HT-29 (cell line): ENCODE measurements at places on chromosomes 12 and 14. TPM values are rescaled to one million over a fixed set of nuclear protein-coding genes. Genes with fewer than 3 reads are reported as not detected.

The FSCB gene
- total RNA-seq: not detected in 2 replicates

- DNase-seq: no peak
Observed at GRCh38 chr12:41325336-41325735, 137.2 kb downstream of the PDZRN4 start.

DNA sequence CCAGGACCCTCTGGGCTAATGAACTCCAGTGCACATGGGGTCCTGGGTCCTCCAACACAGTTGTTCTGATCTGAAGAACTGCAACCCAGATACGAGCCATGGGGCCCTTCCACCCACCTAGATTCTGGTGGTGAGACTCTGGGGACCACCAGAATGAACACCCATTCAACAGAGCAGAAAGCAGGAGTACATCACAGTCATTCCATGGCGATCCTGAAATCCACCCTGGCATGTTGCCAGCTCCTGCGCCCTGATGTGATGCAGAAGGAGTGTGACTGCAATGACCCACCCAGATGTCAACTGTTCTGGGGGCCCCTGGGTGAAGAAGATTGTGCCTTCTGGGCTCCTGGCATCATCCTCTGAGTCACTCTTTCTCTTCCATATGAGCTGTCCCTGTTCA, 211.6 kb downstream of the KIF26A start:
- no peak for DNase-seq

- no peak for DNase-seq
Observed at GRCh38 chr12:86261142-86261541, 5.0 kb upstream of the MGAT4C start.

DNA sequence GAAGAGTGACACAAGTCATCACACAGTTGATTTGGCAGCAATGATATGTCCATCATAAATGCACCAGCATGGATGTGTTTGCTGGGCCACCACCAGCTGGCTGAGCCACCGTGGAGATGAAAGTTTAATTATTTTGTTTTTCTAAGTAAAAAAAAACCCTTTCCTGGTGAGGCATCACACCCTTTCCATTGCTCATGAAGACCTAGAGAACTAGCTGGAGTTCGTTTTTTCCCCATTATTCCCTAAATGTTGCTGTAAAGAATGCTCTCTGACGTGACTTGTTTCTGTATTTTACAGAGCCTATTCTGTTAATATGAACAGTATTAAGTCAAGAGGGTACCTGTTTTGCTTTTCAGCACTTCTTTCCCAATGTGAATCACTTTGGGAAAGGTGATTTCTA, 257.9 kb downstream of the MSRB3 start:
- no peak for DNase-seq

GRCh38 chr12:51942056-51942455, 9.4 kb upstream of the ACVR1B start:
- DNase-seq: no peak

The CLSTN3 gene
- total RNA-seq: 15.3 and 16.9 TPM in 2 replicates

- DNase-seq: no peak
Observed at GRCh38 chr14:39154594-39155189, 15.4 kb downstream of the TRAPPC6B start.

The MYF6 gene
- total RNA-seq: not detected in 2 replicates

DNA sequence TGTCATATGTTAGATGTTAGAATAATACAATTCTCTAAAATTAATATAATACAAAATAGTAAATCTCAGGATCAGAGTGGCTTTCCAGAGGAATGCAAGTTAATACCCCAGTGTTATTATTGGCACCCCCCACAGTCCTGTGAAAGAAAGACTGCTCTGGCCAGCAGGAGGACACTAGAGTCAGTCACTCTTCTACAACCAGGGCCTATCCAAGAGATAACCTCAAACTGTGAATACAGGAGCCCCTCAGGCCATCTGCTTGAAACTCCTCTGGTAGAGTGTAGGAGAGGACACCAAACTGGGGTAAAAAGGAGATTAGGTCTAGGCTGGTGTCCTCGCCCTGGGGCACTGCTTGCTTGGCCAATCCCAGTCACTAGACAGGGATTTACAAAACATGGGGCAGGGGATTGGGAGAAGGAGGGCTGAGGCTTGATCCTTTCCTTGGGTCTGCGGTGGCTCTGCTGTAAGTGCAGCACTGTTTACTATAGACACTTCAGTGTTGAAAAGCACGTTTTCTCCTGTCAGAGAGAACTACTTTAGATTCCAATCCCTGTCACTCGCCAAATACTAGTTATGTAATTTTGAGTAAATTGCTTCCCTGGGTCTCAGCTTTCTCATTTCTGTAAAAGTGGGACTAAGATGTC, 44.5 kb upstream of the PTPRR start:
- no peak for DNase-seq

The KIF5A gene
- not detected in 2 replicates for total RNA-seq

The REM2 gene
- 0.18 and 0.53 TPM in 2 replicates for total RNA-seq

The CCDC175 gene
- total RNA-seq: 0.34 TPM in 1 of 2 replicates, not detected in the other

DNA sequence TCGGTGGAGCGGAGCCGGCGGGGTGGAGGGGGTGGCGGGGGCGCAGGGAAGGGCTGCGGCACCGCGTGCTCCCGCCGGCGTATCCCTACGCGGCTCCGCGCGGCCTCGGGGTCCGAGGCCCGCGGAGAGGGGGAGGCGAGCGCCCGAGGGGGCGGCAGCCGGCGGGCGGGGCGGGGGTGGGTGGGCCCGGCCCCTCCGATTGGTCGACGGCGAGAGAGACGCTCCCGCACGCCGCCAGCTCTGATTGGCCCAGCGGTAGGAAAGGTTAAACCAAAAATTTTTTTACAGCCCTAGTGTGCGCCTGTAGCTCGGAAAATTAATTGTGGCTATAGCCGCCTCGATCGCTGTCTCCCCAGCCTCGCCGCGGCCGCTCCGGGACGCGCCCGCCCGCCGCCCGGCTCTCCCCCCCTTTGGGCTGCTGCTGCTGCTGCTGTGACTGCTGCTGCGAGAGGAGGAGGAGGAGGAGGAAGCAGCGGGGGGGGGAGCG, at the start of gene FOXG1:
TSS of gene FOXG1 (plus strand) at position 319 of the 487 bp plus-strand sequence. CDS start 493 bp downstream, outside the sequence.
- no peak for DNase-seq

The BCL2L14 gene
- total RNA-seq: 2.3 and 2.6 TPM in 2 replicates

The TRPV4 gene
- total RNA-seq: 0.05 TPM in 1 of 2 replicates, not detected in the other

DNA sequence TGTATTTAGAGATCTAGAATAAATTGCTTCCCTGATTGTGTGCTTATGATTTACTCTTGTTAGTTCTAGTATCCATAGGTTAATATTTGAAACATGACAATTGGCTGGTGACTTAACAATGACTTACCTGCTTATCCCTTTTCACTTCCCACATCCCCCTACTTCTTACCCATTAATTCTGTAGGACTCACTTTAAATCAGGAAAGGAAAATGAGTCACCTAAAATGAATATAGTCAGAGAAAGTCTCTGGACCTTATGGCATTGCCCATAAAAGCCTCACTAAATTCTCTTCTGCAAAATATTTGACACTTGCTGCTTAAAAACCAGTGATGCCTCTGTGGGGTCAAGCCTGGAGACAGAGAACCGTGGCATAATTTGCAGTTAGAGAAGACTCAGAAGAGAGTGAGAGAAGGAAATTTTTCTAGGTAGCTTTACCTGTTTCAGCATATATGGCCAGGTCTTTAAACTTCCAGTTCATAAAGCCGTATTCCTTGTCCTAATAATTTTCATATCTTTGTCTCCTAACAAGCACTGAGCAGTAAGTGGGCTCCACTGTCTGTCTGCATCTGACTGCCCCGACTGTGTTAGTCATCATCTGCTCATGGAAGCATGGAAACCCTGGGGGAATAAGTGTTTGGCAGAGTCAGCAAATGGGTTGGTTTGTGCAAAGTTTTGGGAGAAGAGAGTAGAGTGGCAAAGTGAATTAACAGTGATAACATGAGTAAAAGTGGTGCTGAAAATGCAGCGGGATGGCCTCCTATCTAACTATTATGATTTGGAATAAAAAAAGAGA, 294.4 kb downstream of the AKAP6 start:
- no peak for DNase-seq

The GYS2 gene
- not detected in 2 replicates for total RNA-seq

DNA sequence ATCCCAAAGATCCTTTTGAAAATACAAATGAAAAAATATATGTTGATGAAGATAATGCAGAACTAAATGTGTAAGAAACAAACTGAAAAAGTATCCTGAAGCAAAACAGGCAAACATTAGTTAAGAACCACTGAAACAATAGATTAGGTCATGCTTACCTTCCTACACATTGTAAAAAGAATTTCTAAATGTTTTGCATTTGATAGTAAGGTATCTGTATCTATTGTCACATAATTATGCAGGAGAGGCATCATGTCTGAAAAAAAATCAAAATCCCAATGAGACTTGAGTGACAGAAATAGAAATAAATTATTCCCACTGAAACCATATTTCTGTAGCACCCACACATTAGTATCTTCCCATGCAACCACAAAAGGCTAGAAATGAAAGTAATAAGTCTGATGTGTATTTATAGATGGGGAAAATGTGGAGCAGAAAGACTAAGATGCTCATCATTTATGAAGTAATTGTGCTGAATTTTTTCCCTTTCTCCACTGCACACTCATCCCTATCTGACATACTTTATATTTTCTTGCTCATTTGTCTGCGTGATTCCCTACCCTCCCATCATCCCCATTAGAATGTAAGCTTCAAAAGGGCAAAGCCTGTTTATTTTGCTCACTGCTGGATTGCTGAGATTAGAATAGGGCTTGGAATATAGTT, 43.5 kb downstream of the IPO8 start:
- DNase-seq: no peak

DNA sequence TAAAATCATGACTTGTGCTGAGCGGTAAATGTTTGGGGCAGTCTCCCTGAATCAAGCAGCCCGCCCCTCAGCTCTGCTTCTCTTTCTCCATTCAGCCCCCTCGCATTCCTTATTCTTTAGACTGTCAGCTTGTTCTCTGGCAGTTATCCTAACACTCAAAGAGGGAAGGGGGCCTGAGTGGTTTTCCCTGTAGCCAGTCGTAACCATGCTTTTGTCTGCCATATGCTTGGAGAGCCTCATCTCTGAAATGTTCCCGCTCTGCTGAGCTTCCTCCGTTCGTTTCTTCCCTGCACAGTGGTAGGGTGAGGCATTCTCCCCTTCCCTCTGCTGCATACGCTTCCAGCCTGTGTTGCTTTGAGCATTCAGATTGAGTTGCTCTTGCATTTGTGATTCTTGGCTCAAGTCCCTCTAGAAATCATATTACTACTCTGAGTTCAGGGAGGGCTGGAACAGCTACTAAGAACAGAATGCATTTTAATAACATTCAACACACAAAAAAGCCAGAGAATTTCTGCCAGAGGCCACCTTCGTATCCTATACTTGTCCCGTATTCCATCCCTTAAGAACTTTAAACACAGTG, 119.7 kb downstream of the FBXL14 start:
- peak; percentile 14 for DNase-seq

The KRT5 gene
- total RNA-seq: not detected in 2 replicates

- DNase-seq: no peak
Observed at GRCh38 chr14:37140176-37140575, 32.2 kb downstream of the SLC25A21 start.

GRCh38 chr14:103528587-103529382, at the start of gene TRMT61A:
TRMT61A (plus strand) TSS chr14:103529196; CDS start chr14:103529979, 783 bp downstream.
- DNase-seq: peak; percentile 80

The ALKBH1 gene
- 4.2 and 4.6 TPM in 2 replicates for total RNA-seq

The PPP4R4 gene
- total RNA-seq: 0.03 and 0.94 TPM in 2 replicates

DNA sequence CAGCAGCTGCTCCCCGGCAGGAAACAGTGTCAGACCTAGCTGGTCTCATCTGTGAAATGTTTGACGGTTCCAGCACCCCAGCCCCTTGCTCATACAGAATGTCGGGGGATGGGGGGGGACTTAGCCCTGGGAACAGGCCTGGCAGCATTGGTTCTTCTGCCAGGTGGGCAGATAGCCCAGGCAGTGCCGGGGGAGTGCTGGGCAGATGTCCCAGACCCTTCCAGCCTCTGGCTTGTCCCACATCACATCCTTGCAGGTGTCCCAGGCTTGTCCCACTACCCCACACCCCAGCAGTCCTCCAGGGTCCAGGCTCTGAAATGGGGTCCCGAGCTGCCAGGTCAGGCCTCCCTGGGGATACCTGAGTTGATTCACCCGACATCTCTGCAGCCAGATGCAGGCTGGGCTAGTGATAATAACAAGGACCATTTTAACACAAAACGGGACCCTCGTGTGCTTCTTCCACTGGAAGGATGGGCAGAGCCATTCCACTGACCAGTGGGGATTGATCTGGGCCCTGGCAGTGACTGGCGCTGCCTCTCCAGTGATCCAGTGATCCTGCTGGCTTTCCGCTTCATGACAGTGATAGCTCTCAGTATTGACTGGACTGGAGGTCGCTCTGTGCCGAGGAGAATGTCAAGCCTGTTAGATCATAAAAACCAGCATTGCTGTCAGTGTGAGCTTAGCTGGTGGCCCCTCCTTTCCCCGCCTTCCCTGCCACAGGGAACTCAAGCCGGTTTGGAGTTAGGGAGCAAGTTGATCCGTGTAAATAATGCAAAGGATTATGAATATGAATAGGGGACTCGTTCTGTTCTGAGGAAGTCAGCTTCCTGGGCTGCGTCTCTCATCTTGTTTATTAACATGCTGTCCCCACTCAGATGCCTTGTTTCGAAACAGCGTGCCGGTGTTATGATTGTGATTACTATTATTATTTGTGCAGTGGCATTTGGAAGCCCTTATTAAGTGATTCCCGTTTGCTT, 180.6 kb downstream of the AACS start:
- DNase-seq: no peak

DNA sequence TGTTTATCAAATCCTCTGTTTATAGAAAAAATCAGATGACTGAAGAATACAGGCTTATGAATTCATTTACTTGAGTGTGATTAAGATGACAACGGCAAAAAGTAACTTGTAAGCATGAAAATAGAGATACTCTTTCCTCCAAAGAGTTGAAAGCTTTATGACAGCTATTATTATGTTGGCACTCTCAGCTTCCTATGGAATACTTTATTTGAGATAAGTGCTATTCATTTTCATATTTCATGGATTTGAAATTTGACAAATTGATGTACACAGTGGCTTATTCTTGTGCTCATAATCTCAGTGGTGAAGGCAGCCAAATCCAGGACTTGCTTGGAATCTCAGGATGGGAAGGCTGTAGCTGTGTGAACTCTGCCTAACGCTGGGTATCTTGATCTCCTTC, 991.6 kb downstream of the GALC start:
- DNase-seq: no peak

GRCh38 chr12:23533265-23533664, 416.2 kb downstream of the SOX5 start:
- no peak for DNase-seq

GRCh38 chr14:39055786-39056474, 47.1 kb downstream of the SEC23A start:
- DNase-seq: peak; percentile 7

- DNase-seq: no peak
Observed at GRCh38 chr12:124819080-124819479, 44.6 kb downstream of the SCARB1 start.

GRCh38 chr12:53524476-53524875, 17.2 kb upstream of the NPFF start:
- no peak for DNase-seq

The KRT73 gene
- total RNA-seq: not detected in 2 replicates

DNA sequence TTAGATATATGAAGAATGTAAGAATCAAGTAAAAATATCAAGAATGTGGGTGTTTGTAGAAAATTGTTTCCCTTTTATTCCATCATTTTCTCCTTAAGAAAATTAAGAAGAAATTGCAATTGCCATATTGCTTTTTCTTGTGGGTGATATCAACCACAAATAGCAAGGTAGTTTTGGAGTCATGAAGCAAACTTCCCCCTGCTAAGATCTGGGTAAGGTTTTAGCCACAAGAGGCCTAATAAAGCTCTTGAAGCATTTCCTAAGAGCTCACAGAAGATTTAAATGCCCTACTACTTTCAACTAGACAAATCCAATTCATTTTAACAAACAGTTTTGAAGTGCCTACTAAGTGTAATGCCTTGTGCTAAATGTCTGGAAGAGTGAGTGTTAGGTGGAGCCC, 2.6 kb downstream of the GRIP1 start:
- DNase-seq: no peak

The TMEM233 gene
- not detected in 2 replicates for total RNA-seq
